ENCODE measurements at places on chromosomes 2 and 18.

DNA sequence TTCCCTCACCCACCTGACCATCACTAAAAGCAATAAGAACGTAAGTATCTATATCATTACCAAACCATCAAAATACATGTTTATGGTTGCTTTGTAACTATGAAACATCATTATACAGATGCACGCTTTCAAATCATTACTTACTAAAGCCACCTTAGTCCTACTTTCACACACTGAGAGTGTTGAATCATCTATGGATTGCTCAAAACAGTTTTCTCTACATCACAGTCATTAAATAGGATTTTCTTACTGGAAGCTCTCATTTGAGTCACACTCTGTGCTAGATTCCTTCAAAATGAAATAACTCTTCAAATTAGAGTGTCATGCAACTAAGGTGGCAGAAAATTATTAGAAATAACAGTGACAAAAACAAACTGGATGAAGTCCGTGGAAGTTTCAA lies 878.4 kb downstream of the CPS1 start:
- no peak for DNase-seq

DNA sequence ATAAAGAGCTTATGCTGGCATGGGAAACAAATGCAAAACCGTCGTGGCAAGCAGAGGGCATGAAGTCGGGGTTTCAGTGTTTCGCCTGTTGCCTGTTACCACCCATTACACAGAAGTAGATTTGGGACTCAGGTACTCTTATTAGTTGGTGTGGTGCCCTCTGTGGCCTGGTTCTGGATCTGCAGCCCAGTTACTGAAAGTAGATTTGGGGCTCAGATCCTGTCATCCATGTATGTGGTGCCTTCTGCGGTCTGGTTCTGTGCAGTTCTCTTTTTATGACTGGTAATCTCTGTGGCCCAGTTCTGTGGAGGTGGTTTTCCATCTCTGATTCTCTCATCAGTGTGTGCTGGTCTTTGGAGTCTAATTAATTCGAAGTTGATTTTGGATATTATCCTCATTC lies 45.2 kb downstream of the ADNP2 start:
- DNase-seq = no peak

DNA sequence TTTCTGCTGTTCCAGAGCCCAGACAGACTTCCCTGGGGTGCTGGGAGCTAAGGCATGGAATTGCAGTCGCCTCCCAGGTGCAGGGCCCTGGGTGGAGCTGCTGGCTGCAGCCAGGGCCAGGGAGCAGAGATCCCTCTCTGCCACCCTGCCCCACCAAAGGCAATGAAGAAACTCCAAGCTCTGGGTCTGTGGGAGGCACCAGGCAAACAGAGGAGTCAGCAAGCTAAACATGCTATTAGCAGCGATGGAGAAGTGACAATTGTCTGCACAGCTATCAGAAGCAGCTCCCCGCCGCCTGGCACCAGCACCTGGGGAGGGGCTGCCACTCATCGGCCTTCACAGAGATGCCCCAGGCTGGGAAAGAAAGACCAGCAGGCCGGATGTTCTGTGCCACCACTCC lies 28.0 kb upstream of the COX5B start:
- no peak for DNase-seq

- DNase-seq = no peak
Measured at GRCh38 chr18:36709315-36709714, 119.5 kb downstream of the TPGS2 start.

DNA sequence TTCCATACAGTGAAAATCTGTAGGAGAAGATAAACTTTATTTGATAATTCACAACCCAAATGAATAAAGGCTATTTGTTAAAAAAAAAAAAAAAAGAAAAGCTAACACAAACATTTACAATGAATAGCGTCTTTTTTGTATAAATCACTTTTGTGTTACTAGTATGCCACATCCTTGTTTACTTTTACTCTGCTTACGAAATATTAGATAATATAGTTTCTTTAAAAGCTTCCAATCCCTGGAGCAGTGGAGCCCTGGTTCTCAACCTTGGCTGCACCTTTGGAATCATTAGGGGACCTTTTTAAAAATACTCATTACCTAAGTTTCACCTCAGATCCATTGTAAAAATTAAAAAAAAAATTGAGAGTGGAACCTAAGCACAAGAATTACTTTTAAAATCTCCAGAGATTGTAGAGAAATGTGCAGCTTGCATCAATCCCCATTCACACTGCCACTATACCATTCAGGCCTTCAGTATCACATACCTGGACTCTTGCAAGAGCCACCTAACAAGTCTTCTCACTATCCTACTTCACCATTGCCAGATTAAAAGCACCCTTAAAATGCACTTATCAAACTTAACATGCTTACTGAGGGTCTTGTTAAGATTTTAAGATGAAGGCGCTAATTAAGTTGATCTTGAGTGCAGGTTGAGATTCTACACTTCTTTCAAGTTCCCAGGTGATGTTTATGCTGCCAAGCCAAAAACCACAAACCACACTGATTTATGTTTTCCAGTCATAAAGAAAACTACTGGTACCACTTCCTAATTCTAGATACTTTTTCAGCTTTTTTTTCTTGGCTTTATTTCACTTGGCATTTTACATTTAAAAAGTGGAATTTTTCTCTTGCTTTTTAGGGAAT lies 59.7 kb upstream of the ZC3H15 start:
- no peak for DNase-seq

GRCh38 chr2:10137053-10137843 lies 14.7 kb downstream of the RRM2 start:
- no peak for DNase-seq

- peak; percentile 44 for DNase-seq
Measured at GRCh38 chr18:60232541-60232940, 140.0 kb downstream of the MC4R start.

- no peak for DNase-seq
Measured at GRCh38 chr2:224781400-224781799, 65.2 kb upstream of the CCDC195 start.

DNA sequence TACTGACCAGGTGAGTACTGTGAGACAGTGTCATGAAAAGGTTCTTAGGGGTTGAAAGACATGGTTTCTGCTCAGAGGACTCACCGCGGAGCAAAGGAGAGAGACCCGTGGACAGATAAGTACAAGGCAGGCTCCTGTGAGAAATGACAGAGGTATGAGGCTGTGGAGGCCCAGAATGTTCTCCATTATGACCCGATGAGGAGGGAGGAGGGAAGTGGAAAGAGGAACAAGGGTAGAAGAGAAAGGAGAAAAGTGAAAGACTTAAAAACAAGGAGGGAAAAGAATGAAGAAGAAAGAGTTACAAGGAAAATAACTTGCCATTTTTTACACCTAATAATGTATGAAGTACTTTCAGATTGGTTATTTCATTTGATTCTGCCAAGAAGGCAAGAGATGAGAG lies 29.8 kb downstream of the MAPRE3 start:
- DNase-seq = no peak

DNA sequence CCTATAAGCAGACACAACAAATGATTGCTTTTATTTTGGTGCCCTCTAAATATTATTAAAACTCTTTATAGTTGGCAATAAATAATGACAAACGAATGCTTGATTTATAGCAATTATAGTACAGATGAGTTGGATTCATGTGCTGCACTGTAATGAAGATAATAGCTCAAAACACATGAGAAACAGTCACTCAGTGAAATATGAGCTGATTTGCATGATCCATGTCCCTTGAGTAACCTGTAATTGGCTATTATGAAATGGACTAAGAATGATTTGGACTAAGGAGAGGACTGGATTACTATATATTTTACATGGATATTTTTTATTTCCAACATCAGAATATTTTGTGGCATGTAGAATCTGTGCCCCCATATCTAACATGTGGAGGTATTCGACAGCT lies 365.6 kb upstream of the UBE2E3 start:
- DNase-seq = no peak

DNA sequence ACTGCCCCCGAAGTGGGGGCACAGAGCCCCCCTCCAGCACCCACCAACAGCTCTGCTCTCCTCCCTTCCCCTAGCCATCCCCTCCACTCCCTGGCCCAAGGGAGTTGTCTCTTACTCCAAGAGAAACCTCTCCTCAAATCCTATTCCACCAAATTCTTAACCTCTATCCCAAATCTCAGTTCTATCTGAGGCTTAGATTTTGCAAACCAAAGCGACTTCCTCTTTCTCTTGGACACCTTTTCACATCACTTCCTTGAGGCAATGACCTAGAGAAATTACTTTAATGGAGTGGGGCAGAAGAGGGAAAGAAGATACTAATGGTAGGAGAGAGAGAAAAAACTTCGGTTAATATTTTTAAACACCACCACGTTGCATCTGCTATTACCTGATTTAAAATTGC lies 167.2 kb downstream of the SS18 start:
- no peak for DNase-seq

GRCh38 chr2:121372721-121373353 lies 87.8 kb upstream of the TFCP2L1 start:
- no peak for DNase-seq

Data from astrocyte of the spinal cord (primary cell).